ENCODE measurements at places on chromosomes 7 and 10. TPM values are rescaled to one million over a fixed set of nuclear protein-coding genes. Genes with fewer than 3 reads are reported as not detected.

OR2A5 gene
- total RNA-seq: not detected

DHX32 gene
- total RNA-seq: 31.6 TPM

NPS gene
- total RNA-seq: not detected

SEMA3D gene
- 32.7 TPM for total RNA-seq

CRTAC1 gene
- not detected for total RNA-seq

All from hair follicle dermal papilla cell (primary cell).